ENCODE measurements at places on chromosomes 3 and 15. TPM values are rescaled to one million over a fixed set of nuclear protein-coding genes. Genes with fewer than 3 reads are reported as not detected.

DNA sequence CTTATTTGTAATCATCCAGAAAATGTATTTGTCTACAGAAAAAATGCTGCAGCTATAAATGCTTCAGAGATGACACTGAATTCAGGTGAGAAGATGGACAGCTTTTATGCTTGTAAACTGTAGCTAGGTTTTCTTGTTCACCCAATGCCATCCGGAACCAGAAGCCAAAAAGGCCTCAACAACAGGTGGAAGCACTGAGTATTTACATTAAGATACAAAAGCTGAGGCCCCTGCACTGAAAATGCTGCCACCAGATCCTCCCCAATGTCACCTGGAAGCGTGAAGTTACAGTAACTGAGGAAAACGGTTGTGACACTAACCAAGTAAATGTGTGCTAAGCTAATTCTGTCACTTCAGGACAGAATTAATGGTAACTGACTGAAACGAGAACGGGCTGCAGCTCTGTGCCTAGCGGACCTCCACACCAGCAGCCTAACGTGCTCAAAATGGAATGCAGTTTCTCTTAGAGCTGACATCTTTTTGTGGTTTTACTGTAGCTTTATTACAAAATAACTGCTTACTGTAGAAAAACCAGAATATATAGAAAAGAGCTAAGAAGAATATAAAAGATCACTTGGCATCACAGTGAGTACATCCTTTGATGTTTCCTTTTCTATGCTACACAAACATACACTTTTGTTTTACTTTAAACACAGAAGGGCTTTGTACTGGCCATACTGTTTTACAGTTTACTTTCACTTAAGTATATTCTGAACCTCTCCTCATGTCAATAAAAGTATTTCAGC lies 7.6 kb downstream of the CHSY1 start:
- no peak for DNase-seq

GRCh38 chr15:89405494-89405893 lies 70.9 kb upstream of the POLG start:
- DNase-seq = no peak

DNA sequence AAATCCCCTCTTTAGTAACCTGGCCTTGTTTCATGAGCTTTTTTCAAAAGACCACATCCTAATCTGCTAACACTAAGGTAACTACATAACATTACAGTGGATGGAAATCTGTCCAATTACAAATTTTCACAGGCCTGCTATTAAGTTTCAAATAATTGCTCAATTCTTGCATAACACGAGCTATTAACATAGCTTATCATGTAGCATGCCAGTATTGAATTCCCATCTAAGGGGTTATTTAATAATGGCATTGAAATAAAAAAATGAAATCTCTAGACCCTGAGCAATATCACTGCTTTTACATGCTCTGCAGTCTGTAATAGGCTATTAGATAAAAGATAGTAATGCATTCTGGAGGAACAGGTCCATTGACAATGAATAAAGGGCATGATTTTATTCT lies 748.3 kb upstream of the NECTIN3 start:
- DNase-seq = no peak

GRCh38 chr15:35111861-35112260 lies 26.8 kb upstream of the NANOGP8 start:
- no peak for DNase-seq

- DNase-seq = no peak
These were observed 13.0 kb downstream of the ZDHHC19 start for GRCh38 chr3:196198081-196198675.

- no peak for DNase-seq
These were observed 1.2 kb upstream of the LINGO1 start for GRCh38 chr15:77633913-77634265.

DNA sequence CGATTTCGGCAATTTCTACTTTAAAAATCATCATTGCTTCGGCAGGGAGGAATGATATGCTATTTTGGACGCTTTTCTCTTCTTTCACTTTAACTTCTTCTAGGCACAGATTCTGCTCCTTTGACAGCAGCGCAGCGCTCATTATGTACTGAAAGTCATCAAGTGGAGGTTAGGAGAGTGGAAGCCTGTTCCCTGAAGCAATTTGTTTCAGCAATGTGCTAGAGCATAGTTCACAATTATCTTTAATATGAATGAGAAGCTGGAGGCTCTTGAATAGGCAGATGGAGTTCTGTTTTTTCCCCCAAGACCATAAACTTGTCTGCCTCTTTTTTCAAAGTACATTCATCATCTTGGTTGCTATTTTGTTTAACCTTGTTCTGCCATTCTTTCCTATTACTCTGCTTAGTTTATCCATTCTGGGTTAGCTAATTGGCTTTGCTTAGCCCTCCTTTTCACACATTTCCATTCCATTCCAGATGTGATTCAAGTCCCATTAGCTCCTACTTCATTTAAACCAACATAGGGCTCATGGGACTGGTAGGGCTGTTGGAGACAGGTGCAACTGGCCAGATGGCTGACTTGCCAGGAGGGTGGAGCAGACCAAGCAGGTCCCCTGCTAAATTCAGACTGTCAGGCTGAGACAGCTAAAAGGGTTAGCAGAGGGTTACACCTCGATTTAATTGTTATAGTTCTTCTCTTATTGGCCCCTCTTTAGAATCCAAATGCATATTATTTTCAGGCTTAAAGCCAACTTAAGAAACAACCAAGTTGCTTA lies 534.7 kb upstream of the CBLB start:
- DNase-seq = peak; percentile 15

DNA sequence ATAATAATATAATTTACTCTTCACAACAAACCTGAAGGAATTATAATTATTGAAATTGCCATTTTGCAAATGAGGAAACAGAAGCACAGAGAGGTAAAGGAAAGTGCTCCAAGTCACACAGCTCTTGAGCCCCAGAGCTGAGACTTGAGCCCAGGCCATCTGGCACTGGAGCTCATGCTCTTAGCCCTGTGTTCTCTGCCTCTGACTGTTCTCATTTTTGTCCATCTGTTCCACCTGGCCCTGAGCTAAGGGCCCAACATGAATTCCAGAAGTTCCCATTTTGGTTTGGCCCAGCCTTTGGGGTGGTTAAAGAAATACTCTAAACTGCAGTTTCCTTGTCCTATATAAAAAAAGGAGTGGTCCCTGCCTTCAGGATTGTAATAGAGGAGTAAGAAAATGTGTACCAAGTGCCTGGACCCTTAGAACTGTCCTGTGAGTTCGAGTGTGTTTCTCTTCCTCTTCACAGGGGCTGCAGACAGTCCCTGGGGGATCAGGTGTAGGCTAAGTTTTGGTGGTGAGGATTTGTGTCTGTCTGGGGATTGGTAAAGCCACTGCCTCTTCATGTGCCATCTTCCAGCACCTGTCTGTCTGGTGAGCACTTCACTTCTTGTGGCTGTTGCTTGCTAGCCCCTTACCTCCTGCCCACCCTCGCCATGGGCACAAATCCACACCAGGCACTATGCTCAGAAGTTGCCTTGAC lies 91.8 kb downstream of the DNAJB8 start:
- no peak for DNase-seq

GRCh38 chr15:66404532-66404931 lies 17.8 kb downstream of the MAP2K1 start:
- DNase-seq = peak; percentile 41

Gene CPLX3
- not detected for total RNA-seq

Gene RBPMS2
- total RNA-seq = 0.68 TPM

Gene PSMD2
- total RNA-seq = 119 TPM

Gene COL6A5
- total RNA-seq = 7.4 TPM

Gene C3orf85
- not detected for total RNA-seq

Gene REC114
- total RNA-seq = not detected

Gene TRIM42
- not detected for total RNA-seq

Measured in lung (tissue), 17 donors.